Stimulated activated CD4-positive, alpha-beta T cell treated with anti-CD3 and anti-CD28 coated beads, Interleukin-1b, Interleukin-23, amount 100 ng/mL, for 1 hour (primary cell): ENCODE measurements at places on chromosomes 2 and 18.

GRCh38 chr2:106575955-106576354, 88.8 kb downstream of the CD8B2 start:
- DNase-seq, result no peak

DNA sequence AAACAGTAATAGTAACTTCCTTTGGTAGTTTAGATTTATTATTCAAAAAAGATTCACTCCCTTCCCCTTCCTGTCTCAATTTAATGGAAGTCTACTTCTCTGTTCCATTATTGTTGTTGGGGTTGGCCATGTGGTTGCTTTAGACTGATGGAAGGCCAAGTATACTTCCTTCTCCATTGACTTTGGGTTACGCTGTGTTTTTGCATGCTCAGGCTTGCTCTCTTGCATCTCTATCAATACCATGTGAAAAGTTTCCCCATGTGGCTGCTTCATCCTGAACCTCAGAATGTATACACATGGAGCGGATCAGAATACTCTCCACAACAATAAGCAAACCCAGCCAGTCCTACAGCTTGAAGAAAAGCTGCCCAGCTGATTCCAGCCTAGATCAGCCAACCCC, 20.3 kb downstream of the CFAP210 start:
- no peak for DNase-seq

GRCh38 chr2:69755862-69756467, 14.0 kb downstream of the ANXA4 start:
- no peak for DNase-seq

GRCh38 chr2:155157065-155157464, 458.6 kb downstream of the KCNJ3 start:
- DNase-seq, result no peak

DNA sequence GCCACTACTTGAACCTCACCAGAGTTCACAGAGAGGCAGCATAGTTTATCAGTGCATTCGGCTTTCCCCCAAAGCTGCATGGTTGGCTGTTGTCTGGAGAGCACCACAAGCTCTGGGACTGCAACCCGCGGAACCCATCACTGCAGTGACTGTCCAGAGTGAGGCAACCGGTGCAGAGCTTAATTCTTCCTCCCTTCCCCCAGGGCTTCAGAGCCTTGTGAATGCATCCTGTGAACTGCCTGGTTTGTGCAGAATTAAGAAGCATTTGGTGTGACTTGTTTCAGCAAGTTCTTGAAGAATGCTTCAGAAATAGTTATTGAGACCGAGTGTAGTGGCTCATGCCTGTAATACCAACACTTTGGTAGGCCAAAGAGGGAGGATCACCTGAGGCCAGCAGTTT, 99.2 kb upstream of the FOSL2 start:
- no peak for DNase-seq

GRCh38 chr2:159379181-159379580, 92.7 kb upstream of the WDSUB1 start:
- no peak for DNase-seq

DNA sequence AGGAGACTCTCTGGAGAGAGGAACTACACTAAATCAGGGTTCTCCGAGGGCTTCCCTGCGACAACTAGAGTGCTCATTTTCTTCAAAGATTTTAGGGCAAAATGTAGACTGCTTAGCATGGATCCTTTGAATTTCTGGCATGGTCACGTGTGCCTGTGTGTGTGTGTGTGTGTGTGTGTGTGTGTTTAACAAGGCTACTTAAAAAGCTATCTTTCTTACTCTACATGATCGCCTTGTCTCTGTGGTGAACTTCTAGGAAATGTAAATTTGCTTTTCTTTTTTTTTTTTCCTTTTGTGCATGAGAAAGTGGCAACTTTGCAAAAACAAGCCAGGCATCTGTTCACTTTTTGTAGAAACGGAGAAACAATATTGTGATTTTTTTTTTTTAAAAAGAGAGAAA, 43.9 kb downstream of the SOX11 start:
- DNase-seq, result no peak
